Inflammatory macrophage (primary cell): ENCODE measurements at places on chromosomes 1 and 21.

DNA sequence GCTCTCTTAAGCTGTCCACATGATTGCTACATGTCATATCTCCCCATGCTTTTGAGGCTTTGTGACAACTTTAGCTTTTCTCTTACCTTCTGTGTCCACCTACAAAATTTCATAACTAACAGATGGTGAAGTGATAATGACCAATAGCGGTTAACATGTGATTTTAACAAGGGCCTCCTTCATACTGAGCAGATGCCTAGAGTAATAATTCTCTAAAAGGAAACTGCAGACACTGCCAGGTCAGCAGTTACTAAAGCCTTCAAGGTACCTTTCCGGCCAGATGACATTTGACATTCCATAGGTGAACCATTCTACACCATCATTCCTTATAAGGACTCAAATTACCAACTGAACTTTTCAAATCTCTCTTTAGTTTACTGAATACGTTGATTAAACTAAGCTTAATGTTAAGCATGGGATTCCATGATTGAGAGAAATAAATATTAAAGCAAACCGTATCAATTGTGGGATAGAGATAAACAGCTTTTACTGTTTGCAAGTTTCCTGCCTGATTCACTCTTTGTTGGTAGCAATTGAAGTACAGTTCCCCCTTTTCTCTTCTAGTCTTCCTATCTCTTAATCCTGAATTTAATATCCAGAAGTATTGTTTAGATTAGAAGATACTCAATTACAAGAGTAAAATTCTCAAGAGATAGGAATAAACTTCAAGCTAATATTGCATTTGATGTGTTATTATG is 205.1 kb downstream of the PLA2G4A start:
- DNase-seq = no peak

DNA sequence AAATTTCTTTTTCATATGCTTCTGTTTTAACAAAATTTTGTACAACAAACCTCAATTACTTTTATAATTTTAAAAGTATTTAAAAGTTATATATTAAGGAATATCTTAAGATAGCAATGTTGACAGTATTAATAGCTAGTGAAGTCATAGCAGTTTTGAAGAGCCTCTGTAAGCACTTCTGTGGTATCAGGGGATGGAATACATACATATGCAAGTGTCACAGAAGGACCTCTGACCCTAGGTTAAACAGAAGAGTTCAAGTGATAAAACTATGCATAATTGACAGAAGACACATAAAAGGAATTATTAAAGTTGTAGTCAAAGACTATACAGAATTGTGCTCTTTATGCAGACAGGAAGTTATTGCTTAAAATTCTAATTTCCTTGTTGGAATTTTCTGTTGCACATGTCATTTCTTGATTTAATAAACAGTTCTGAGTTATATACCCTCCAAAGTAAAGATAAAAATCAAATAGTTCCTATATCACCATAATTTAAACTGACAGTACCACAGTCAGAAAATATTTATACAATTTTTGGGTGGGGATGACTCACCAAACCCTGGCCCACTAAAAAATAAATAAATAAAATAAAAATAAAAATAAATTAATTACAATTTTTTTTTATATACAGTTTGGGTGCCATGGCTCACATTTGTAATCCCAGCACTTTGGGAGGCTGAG is 27.1 kb downstream of the IPP start:
- DNase-seq = no peak

- DNase-seq = no peak
Measured at GRCh38 chr21:29215709-29216108, 83.0 kb upstream of the BACH1 start.

- DNase-seq = no peak
Measured at GRCh38 chr1:12206238-12206637, 23.6 kb upstream of the VPS13D start.

DNA sequence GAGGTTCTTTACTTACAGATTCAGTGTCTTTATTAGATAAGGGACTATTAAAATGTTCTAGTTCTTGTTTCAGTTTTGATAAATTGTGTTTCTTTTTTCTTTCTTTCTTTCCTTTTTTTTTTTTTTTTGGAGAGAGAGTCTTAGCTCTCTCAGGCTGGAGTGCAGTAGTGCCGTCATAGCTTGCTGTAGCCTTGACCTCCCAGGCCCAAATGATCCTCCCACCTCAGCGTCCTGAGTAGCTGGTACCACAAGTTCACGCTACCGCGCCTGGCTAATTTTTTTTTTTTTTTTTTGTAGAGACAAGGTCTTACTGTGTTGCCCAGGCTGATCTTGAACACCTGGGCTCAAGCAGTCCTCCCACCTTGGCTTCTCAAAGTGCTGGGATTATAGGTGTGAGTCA is 76.6 kb downstream of the TMEM200B start:
- DNase-seq = no peak
